ENCODE measurements at places on chromosomes 7 and 10.
A peak's percentile ranks its signal among the peaks of the same experiment; 100 is the strongest.

DNA sequence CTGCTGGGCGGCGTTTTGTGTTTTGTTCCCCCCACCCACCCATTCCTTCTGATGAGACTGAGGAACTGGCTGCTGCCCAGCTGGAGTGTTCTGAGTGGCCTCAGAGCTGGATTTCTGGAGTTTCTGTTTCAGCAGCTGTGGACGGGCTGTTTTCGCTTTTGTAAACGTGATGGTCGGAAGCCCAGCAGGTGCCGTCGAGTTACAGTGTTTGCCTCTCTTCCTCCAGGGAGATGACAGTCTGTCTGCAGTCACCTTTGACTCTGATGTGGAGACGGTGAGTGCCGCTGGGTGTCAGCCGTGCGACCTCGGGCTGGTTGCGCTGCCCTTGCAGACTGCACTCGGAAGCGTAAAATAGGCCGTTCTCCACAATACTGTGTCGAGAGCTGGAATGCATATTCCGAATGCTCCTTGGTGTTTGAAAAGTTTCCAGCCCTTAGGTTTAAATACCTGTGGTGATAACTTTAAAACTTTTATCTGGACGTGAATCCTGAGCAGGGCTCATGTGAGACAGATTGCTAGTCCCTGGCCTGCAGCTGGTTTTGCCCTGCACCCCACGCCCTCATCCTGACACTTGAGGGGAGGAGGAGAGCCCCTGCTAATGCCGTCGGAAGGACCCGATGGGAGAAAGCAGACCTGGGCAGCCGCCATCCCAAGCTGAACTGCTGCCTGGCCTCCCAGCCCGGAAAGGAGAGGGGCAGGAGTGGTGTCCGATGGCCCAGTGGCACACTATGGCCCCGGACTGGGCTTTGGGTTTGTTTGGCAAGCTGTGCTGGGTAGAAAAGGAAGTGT lies 8.3 kb downstream of the IQCE start:
- DNase-seq = no peak

- DNase-seq = no peak
Observed at GRCh38 chr7:29826530-29826822, 20.2 kb downstream of the WIPF3 start.

DNA sequence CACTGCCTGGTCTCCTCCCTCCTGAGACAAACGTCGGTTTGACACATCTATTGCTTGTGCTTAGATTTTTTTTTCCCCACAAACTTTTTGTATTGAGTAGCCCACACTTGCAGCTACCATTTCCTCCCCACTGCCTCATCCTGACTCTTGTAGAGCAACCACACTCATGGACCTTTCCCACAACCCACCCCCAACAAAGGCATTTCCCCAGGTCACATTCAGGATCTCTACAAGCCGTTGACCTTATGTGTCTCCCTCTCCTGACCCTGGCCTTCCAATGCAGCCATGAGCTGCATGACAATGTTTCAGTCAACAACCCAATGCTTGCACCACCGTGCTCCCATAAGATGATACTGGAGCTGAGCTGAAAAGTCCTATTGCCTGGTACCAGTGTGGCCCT lies 91.9 kb upstream of the MKI67 start:
- DNase-seq = no peak

DNA sequence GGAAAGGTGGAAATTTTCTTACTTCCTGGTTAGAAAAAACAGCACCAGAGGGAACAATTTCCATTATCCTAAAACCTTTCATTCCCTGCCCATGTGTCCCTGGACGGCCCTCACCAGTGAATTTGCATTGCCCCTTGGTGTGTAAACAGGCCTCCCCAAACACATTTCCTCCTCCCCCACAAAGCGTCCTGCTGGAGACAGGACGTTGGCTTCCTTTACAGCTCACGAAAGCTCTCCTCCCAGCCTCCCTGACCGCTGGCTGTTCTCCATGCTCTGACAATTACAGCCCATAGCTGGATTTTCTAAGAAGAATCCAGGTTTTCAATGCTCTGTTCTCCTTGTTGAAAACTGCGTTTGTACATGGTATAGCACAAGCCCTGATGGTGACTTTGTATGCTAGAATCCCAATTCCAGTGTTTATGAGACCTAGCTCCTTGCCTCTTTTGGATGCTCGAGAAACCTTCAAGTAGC lies 724.2 kb upstream of the CELF2 start:
- no peak for DNase-seq

- DNase-seq = no peak
Observed at GRCh38 chr10:87798082-87798481, 19.9 kb downstream of the ATAD1 start.

DNA sequence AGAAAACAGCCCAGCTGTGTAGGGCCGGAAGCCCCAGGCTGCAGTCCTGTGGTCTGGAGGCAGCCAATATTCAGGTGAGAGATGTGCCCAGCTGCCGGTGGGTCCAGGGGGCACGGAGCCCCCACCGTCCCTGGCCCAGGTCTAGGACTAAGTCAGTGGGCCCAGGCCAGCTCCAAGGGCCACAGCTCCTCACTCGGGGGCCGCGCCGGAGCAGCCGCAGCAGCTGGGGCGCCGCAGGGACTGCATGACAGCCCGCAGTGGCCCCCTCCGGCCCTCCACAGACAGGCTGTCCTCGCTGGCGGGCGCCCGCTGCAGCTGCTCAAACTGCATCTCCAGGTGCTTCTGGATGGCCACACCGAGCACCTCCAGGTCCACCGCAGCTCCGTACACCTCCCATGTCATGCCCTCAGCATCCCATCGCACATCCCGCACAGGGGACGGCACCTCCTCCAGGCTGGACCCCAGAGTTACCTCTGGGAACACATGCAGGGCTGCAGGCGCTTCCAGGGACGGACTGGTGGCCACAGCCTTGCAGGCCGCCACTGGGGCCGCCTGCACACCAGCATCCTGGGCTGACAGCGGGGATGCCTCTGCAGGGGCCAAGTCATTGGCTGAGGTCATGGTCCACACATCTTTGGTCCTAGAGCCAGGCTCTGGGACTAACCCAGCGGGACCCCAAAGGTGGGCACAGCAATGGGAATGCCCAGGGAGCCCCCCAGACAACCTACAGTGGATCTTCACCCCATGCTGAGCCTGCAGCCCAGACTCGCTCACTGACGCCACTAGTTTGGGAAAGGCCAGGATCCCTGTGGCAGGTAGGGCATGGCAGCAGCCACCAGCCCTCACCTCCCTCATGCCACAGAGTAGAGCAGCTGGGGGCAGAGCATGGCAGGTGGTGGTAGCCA lies 7.0 kb downstream of the GPRIN2 start:
- DNase-seq = no peak

DNA sequence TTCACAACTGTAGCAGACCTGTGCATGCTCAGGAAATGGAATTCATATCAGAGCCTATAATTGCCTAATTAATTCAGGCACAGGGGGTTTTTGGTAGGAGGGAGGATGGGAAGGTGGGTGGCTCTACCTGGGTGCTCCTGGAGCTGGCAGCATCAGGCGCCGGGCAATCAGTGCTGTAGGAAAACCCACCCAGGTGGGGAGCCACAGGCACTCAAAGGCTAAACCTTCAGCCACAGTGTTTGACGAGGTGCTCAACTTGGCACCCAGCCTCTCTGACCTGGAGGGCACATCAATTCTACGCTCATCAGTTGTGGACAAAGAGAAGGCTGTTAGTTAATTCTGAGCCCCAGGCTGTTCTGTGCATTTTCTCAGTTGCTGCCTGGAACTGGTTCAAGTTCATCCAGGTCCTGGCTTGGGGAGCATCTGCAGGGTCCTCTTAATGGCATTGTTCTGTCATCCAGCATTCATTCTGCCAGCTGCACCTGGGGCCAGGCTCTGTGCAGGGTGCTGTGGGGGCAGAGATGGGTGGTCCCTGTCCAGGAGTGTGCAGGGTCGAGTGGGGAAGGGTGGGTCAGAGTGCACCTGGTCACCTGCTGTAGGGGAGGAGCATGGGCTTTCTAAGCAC lies 54.1 kb upstream of the NPTX2 start:
- DNase-seq = no peak

- DNase-seq = peak; percentile 59
Observed at GRCh38 chr7:5526100-5526905, 102.7 kb upstream of the TNRC18 start.

GRCh38 chr10:17238445-17239291 lies 10.6 kb downstream of the VIM start:
- peak; percentile 80 for DNase-seq

GRCh38 chr7:157238087-157238486 lies 98.7 kb upstream of the DNAJB6 start:
- no peak for DNase-seq

DNA sequence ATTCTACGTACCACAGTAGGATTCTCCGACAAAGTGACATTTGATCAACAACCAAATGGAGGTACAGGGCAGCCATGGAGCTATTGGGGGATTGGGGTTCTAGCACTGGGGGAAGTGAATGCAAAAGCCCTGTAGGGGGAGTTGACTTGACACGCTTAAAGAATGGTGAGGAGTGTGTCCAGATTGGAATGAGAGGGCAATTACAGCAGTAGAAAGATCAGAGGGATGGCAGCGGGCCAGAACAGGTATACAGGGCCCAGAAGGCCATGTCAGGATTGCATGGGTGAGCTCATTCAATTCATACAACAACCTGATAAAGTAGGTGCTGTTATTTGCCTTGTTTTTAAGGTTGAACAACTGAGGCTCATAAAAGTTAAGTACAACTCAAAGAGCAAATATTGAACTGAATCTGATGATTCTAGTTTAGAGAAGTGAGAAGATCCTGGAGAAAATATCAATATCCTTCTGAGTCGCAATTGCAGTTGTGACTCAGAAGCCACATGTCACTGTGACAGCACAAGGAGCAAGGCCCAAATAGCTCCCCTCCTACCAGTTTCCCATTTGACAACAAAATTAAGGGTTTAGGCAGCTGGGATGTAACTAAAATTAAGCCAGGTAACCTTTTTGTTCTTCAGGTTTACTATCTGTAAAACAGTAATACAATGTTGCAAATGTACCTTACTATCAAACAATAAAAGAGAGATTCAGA lies 28.0 kb upstream of the CTTNBP2 start:
- DNase-seq = no peak

GRCh38 chr7:133121175-133121844 lies 39.4 kb upstream of the CHCHD3 start:
- no peak for DNase-seq

Measured in HCEC 1CT (cell line).